Activated gamma-delta T cell (primary cell): ENCODE measurements at places on chromosomes 6 and 20.

GRCh38 chr6:42313038-42313437 lies 95.4 kb upstream of the MRPS10 start:
- no peak for DNase-seq

- DNase-seq, result no peak
These were observed 539.1 kb upstream of the MARCKS start for GRCh38 chr6:113317891-113318574.

DNA sequence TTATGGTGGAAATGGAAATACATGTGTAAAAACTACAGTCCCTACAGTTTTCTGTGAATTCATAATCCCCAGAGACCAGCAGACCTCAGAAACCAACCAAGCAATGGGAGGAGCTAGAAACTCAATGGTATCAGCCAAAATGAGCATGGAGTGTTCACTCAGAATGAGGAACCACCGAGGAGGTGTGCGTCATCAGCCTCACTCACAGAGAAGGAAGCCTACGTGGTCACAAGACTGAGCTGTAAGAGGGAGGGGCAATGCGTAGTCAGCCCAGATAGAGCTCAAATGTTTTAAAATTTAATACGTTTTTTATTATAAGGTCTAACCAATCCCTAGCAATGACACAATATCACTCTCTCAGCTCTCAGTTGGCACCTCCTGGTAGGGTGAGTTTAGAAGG lies 17.4 kb downstream of the MYLK4 start:
- no peak for DNase-seq

DNA sequence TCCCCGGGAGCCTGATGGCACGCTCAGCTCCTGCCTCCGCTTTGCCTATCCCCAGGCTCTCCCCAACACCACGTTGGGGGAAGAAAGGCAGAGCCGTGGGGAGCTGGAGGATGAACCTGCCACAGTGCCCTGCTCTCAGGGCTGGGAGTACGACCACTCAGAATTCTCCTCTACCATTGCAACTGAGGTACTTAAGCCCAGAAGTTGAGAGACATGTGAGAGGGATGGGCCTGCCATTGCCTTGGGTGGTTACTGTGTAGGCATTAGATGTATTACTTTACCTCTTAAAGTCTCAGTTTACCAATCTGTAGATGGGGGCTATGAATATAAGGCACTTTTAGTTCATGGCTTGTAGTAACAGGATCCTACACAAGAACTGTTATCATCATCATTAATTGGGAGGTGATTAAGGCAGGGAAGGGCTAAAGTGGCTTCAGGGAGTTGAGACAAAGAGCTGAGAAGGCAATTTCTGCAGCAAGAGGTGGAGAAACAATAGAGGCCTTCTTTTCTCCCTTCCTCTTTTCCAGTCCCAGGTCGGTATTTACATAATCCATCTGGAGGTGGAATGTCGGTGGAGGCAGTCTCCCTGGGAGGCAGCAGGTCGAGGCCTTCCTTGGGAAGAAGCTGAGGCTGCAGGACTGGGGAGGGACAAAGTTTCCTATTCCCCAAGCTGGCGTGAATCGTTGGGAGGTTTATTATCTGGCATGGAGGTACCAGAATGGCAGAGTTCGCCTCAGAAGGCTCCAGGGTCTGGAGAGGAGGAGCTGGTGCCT lies 691 bp downstream of the SLC22A7 start:
- DNase-seq, result no peak

- DNase-seq, result no peak
These were observed 261.2 kb downstream of the ADGB start for GRCh38 chr6:146859795-146860495.
